ENCODE measurements at places on chromosomes 3 and 15.

DNA sequence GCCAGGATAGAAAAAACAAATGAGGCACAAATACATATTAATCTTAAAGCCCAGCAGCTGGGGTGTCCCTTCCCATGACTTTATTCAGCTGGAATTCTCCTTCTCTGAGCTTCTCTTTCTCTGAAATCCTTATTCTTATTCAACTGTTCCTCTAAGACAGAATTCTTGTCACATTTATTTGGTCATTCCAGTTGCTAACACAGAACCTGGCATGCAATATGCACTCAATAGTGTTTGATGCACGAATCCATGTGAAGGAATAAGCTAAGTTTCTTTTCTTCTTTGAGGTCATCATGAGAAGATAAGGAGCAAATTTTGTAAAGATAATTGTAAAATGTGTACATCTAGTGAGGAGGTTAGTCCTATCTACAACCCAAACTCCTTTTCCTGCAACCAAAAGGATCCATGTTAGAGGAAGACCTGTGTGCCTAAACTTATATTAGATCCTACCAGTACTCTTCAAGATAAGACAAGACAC lies 154.2 kb upstream of the KCNMB2 start:
- DNase-seq = no peak

GRCh38 chr3:73315706-73316105 lies 254.2 kb downstream of the EBLN2 start:
- no peak for DNase-seq

- DNase-seq = no peak
Observed at GRCh38 chr3:170330366-170330765, 27.1 kb upstream of the SKIL start.

DNA sequence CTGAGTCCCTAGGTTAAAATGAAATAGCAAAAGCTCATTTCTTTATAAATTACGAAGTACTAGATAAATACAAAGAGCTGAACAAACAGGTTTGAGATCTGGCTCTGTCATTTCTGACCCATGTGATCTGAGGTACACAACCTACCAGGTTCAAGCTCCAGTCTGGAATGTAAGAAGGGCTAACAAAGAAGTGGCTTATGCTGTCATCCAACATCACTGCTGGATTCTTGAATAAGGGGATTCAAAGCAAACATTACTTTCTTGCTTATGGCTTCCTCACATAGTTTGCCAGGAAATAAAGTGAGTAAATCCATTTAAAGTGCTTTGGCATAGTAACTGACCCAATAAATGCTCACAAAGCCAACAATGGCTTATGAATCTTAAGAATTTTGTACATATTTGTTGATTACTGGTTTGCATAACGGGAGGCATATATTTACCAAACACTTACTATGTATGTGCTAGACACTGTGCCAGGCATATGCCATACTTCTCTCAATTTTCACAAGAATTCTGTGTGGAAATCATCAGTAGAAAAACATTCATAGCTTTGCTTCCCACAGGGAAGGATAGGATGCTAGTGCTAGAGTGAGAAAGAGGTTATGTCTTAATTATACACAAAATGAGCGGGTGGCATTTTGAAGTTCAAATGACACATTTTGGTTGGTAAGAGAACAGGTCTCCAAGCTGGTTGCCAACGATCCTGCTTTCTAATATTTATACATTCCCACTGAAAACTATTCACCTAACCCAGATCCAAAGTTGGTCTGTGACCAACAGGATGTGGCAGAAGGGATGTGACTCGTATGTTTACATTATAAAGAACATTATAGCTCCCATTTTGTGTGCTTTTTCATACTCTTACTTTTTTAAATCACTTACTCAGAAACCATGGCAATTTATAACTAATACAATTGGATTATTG lies 38.7 kb upstream of the CSPG5 start:
- no peak for DNase-seq

DNA sequence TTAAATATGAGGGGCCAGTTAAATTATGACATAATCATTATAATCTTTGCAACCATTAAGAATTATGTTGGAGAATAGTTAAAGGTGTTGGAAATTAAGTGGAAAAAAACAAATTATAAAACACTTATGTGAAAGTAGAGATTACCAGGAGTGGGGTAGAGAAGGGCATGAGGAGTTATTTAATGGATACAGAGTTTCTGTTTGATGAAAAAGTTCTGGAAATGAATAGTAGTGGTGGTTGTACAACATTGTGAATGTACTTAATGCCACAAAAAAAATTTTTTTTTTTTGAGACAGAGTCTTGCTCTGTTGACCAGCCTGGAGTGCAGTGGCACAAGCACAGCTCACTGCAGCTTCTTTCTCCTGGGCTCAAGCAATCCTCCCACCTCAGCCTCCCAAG lies 25.1 kb upstream of the TNIK start:
- no peak for DNase-seq

DNA sequence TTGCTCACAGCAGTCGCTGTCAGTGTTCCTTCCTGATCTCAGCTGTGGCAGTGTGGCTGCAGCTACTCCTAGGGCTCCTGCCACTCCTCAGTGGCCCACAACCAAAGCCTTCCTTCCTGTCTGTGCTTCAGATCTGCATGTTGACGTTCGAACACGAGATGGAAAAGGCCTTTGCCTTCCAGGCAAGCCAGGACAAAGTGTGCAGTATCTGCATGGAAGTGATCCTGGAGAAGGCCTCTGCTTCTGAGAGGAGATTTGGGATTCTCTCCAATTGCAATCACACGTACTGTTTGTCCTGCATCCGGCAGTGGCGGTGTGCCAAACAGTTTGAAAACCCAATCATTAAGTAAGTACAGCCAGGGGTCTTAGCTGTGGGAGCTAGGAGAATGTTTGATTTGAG lies 17.8 kb downstream of the MKRN2 start:
- DNase-seq = no peak

- no peak for DNase-seq
Observed at GRCh38 chr3:23341147-23341838, 138.2 kb downstream of the UBE2E2 start.

GRCh38 chr15:100284191-100284590 lies 57.6 kb downstream of the ADAMTS17 start:
- DNase-seq = no peak

- DNase-seq = no peak
Observed at GRCh38 chr3:36366308-36366707, 14.0 kb upstream of the STAC start.

GRCh38 chr3:31495971-31496665 lies 36.6 kb upstream of the STT3B start:
- no peak for DNase-seq

Data from stimulated activated CD4-positive, alpha-beta T cell treated with anti-CD3 and anti-CD28 coated beads, Interleukin-12 subunit alpha, Interleukin-12 subunit beta, amount 100 ng/mL, for 24 hours (primary cell).